Fibroblast of pulmonary artery (primary cell): ENCODE measurements at places on chromosomes 7 and 10.
A peak's percentile ranks its signal among the peaks of the same experiment; 100 is the strongest.

- peak; percentile 76 for DNase-seq
Observed at GRCh38 chr7:144027070-144027469, 21.7 kb upstream of the OR2A5 start.

GRCh38 chr10:16992611-16993119, 136.9 kb downstream of the CUBN start:
- no peak for DNase-seq

- no peak for DNase-seq
Observed at GRCh38 chr10:125627646-125628045, 55.3 kb downstream of the TEX36 start.

GRCh38 chr7:1691096-1691495, 21.0 kb downstream of the ELFN1 start:
- DNase-seq, result no peak

- no peak for DNase-seq
Observed at GRCh38 chr7:132541656-132542055, 34.6 kb downstream of the PLXNA4 start.

- peak; percentile 53 for DNase-seq
Observed at GRCh38 chr7:14691597-14692203, 210.9 kb downstream of the DGKB start.
